ENCODE measurements at places on chromosomes 13 and 19.

GRCh38 chr19:49315111-49315510 lies 9.9 kb downstream of the SLC6A16 start:
- DNase-seq: no peak

GRCh38 chr19:46068345-46069258 lies 27.8 kb upstream of the IGFL4 start:
- DNase-seq: peak; percentile 90

GRCh38 chr13:110914081-110914330 lies 863 bp downstream of the ANKRD10 start:
- DNase-seq: peak; percentile 75

GRCh38 chr13:77009011-77009410 lies 17.1 kb downstream of the CLN5 start:
- DNase-seq: peak; percentile 18

DNA sequence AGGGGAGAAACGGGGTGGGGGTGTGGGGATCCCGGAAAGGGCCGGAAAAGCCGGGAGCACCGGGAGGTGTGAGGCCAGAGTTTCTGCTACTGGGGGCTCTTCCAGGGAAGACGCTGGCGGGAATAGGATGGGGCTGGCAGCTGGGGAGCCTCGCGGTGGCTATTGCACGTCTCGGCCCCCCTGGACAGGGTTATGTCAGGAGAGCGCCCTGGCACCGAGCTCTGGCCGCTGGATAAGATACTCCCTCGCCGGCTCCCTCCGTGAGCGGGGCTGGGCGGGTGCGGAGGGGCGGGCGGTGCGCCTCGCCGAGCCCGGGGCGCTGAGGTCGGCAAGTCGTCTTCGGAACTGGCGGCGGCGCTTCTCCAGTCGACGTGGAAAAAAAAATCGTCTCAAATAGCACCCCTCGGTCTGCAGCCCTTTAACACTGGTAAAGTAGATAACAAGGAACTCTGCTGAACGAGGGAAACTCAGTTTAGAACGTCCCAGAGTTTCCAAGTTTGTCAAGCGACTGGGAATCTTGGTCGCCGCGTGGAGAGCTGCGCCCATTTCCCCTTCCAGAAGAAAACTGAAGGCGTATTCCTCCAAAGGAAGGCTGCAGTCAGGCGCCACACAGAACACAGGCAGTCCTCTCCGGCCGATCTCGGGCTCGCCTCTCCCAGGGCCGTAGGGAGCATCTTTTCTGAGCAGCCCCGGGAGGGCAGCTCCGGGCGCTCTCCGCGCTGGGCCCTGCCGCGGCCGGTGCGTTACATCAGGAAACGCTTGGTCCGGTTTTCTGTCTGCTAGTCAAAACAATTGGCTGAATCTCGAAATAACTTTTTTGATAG lies 115.1 kb downstream of the KCNRG start:
- peak; percentile 65 for DNase-seq

DNA sequence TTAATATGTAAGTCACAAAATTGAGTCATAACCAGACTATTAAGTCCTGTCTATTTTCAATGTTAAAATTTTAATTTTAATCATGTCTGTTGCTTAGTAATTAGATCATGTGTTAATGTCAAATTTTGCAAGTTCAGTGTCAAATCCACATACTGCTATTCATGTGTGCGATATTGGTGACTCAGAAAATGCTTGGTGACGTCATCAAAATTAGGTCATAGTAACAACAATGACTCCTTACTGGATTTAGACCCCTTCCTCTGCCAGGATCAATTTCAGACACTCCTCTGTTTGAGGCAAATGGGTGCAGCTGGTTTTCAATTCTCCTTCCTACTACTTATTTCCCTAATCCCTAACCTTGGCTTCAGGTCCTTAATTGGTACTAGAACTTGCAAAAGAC lies 1394.3 kb upstream of the SLC10A2 start:
- peak; percentile 48 for DNase-seq

Measured in iris pigment epithelial cell (primary cell).